Activated CD8-positive, alpha-beta memory T cell treated with anti-CD3 and anti-CD28 coated beads for 4 hours (primary cell): ENCODE measurements at places on chromosomes 7 and 10.

DNA sequence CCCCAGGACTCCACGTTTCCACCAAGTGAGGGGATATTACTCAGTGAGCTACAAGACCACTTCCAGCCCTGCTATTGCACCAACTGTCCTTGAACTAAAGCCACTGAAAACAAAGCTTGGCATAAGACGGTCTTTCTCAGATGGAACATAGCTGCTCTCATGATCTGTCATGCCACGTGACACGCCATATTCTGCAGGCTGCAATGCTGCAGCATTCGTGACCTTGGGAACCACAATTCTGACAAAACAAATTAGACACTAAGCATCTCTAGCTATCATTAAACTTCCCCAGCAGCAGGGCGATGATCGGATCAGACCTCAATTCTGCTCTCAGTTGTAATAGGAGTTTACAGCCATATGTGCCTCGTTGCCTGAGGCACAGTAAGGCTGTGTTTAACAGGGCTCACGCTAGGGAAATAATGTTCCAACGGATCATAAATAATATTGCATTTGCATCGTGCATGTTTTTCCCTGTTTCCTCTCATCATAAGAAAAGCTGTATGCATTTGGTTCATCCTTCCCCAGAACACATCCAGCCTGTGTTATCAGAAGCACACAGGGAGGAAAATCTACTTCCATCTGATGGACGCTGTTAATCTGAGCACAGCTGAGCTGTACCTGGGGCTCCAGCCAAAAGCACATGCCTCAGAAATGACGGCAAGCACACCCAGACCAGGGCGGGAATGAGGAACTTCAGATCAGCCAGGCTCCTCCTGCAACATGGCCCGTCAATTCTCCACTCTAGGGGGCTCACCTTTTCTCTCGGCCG is 38.6 kb upstream of the CNPY1 start:
- no peak for DNase-seq

DNA sequence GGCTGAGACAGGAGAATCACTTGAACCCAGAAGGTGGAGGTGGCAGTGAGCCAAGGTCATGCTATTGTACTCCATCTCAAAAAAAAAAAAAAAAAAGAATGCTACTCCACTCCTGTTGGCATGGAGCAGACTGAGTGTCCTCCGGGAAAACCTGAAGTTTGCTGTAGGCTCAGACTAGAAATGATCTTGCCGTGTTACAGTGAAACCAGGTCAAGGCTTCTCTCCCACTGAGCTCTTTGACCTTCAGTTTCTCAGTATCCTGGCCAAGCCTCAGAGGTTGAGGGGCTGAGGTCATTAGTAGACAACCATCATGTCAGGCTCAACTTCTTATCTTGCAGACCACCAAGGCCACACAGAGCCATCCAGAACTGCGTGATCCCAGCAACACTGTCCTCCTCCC is 348.6 kb upstream of the ZNF32 start:
- no peak for DNase-seq

GRCh38 chr10:43206391-43207235 is 60.3 kb downstream of the RASGEF1A start:
- DNase-seq, result no peak

DNA sequence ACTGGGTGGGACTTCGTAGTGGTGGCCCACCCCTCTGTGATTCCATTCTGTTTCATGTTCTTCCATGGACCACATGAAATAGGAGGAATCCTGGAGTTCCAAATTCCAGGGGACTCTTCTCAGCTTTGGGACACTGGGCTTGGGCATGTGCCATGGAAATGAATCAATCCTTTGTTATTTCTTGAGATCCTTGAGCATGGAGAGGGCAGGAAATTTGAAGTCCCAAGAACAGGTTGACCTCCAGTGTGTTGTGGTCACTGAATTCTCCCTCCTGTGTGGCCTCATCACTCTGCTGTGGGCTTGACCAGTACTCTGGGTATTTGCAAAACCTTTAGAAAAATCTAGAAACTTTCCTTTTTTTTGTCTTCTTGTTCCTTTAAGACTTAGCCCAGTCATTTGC is 22.7 kb downstream of the TACR2 start:
- DNase-seq, result no peak

DNA sequence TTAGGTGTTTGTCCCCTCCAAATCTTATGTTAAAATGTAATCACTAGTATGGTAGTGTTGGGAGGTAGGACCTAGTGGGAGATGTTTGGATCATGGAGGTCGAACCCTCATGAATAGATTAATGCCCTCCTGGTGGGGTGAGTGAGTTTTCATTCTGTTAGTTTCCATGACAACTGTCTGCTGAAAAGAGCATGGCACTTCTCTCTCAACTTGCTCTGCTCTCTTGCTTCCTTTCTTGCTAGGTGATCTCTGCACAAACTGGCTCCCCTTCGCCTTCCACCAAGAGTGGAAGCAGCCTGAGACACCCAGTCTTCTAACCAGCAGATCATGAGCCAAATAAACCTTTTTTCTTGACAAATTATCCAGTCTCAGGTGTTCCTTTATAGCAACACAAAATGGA is 853.9 kb downstream of the SORCS1 start:
- no peak for DNase-seq

DNA sequence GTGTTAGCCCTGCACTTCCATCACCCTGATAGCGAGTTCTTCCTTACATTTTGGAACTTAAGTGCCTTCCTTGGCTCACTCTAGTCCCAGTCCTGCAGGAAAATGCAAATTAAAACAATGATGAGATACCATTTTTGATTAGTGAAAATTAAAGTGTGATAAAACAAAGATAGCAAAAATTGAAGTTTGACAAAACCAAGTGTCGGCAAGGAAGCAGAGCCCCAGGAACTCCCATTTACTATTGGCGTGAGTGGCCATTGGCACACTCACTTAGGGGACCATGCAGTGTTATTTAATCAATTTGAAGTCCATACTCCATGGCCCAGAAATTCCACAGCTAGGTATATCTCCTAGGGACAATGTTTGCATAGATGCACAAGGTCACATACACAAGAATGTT is 28.4 kb downstream of the LAMB4 start:
- DNase-seq, result no peak

GRCh38 chr10:58972576-58973234 is 203.7 kb upstream of the PHYHIPL start:
- DNase-seq, result no peak

GRCh38 chr7:152189061-152189460 is 163.6 kb downstream of the GALNT11 start:
- DNase-seq, result no peak

- DNase-seq, result no peak
Measured at GRCh38 chr10:5583525-5584175, 58.9 kb downstream of the CALML3 start.

DNA sequence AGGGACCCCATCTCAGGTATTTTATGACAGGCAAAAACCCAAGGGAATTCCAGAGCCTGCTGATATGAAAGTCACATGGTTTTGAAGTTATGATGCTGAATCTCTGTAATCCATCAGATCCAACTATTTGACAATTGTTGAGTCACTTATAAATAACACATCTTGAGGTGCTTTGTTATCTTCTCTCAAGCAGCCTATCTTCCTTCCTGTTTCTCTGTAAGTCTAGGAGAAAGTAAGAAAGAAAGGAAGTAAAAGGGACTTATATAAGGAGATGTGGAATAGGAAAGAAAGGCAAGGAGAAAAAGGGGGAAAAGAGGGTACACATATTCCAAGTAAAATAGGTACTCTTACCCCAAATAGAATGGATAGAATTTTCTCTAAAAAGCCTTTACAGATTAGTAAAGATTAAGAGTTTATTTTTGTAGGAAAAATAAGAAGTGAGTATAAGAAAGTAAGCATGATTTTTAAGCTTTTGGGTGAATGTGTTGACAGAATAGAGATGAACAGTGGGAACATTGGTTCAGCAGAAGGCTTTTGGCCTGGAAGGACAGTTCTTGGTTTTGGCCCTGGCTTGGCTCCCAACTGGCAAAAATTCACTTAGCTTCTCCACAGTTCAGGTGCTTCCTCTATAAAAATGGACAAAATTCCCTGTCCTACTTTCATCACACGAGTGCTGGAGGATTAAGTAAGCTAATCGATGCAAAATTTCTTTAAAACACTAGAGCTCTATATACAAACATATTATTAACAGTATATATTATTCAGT is 39.6 kb upstream of the ANK3 start:
- DNase-seq, result no peak

- DNase-seq, result no peak
Measured at GRCh38 chr7:105257338-105257737, 131.4 kb downstream of the SRPK2 start.
